ENCODE measurements at places on chromosomes 12 and 14.

DNA sequence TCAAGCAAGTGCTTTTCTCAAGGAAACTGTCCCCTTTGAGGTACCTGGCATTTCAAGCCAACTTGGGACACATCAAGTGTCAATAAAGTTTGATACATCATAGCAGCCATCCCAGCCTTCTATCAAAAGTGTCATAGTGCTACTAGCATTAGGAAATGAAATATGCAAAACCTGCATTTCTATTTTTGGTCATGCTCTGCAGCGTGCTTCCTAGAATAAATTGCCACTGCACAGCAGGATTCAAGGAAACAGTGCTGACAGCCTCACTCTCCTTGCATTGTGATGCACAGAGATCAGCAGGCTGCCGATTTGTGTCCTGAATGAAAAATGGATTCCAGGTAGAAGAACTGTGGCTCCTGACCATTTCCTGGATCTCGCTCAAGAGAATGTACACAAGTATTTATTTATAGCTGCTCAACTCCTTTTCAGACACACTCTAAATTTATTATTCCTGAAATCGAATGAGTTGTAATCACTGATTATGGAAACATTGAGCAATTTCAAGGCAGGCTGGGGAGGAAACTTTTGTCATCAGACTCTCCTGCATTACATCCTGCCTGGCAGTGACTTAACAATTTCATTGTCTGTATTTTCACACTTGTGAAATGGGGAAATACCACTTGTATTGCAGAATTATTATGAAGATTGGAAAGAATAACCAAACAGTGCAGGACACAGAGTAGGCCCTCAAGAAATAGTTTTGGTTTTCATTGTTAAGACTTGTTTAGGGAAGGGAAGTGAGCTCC lies 120.9 kb downstream of the SLC38A6 start:
- DNase-seq = peak; percentile 7

DNA sequence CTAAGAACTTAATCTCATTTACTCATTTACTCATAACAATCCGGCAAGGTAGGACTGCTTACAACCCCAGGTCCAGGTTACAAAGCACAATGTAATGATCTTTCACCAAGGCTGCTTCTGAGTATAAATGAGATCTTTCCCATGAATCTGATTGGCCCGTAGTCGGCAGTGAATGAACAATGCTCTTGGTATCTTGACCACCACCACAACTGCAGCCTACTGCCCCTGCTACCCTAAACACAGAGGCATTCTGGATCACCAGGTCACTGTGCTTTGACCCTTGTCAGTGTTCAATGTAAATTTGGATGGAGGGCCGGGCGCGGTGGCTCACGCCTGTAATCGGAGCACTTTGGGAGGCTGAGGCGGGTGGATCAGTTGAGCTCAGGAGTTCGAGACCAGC lies 15.9 kb downstream of the FAM181A start:
- DNase-seq = no peak

DNA sequence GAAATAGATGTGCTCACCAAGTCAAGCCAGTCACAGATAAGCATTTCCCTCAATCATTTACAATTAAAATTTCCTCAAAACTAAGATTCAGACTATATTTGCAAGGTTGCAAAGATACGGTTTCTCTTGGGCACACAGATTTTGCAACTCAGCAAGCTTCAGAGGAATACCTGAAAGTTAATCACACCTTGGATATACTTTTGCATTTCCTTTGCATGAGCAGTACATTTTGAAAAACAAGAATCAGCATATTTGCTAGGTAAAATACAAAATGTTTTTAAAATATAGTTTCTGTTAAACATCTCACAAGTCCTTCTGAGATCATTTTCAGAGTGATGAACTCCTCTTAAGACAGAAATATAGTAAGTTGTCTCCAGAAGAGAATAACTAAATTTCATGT lies 336.9 kb downstream of the DUSP6 start:
- DNase-seq = no peak

DNA sequence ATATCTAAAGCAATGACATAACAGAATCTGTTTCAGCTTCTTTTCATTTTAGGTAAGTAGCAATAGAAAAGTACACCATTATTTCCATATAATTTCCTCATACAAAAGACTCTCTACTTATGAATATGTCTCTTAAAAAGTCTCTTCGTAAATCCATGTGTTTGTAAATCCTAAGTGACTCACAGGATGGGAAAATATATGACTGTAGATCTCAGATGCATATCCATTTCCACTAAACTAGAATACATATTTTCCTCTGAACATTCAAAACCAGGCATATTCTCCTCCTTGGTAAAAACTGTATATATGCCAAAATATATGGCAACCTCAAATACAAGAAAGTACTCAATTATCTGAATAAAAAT lies 93.6 kb downstream of the TXNDC16 start:
- no peak for DNase-seq

GRCh38 chr12:64706306-64706705 lies 52.9 kb downstream of the GNS start:
- DNase-seq = no peak

- DNase-seq = no peak
Measured at GRCh38 chr14:69313176-69313575, 53.2 kb downstream of the GALNT16 start.

- no peak for DNase-seq
Measured at GRCh38 chr14:53153702-53154112, 584 bp upstream of the DDHD1 start.

DNA sequence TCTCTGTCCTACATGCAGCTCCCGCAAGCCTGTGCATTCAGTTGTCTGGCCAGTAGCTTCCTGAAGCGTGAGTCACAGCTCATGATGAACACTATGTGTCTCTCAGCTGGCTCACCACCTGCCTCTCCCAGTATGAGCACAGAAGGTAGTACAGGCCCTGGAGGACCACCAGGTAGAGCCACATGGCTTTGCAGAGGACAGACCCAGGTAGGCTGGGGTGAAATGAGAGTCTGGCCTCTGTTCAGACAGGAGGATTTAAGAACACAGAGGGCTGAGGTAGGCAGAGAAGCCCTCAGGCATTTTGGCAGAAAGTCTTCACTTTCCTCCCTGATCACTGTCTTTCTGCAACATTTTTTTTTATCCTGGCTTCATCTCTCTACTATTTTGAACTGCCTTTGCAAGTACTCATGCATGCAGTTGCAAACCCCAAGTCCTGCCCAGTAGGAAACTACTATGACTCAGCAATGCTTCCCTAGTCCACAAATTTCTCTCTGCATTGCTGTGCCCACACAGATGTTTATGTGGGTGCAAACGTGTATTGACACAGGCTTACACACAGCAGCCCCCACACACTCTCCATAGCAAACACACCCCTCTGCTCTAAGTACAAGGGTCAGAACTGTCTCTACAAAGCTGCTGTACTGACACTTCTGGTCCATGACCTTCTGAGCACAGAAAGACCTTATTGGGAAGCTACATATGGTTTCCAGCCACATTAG lies 7.2 kb upstream of the SDR9C7 start:
- DNase-seq = no peak

GRCh38 chr12:39402922-39403321 lies 40.0 kb downstream of the KIF21A start:
- DNase-seq = no peak

DNA sequence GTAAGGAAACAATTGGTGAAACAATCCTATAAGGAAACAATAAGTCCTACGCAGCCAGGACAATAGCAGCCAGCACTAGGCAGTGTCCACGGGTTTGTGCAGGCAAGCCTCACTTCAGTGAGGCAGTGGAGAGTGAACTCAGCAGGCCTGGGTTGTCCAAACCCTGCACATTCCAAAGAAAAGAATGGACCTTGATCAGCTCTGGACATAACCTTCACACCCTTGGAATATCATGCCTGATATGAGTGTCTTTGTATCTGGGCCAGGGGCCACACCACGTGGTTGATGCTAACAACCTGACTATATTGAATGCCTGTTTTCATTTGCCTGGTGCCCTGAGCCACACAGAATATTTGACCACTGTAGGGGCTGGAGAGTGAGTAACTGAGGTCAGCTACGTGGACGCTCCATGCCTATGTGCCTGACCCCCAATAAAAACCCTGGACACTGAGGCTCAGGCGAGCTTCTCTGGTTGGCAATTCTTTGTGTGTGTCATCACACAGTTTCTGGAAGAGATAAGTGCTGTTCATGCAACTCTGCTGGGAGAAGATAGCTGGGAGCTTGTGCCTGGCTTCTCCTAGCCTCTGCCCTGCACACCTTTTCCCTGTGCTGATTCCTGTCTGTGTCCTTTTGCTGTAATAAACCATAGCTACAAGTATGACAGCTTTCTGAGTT lies 81.4 kb upstream of the NCOR2 start:
- DNase-seq = no peak

DNA sequence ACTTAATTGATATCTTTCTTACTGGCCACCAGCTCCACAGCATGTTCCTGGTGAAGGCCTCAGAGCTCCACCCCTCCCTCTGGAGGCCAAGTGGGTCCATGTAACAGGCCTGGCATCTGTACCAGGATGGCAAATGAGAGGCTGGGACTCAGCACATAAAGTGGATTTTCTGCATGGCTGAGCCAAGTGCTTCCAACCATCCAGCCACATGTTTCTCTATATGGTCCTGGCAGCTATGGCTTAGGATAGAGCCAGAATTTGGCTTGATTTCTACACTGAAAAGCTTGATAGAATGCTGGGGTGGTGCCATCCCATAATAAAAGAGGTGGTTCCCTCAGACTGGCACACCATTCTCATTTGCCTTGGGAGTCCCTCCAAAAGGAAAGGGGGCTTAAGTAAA lies 94.1 kb downstream of the PAX9 start:
- DNase-seq = no peak

DNA sequence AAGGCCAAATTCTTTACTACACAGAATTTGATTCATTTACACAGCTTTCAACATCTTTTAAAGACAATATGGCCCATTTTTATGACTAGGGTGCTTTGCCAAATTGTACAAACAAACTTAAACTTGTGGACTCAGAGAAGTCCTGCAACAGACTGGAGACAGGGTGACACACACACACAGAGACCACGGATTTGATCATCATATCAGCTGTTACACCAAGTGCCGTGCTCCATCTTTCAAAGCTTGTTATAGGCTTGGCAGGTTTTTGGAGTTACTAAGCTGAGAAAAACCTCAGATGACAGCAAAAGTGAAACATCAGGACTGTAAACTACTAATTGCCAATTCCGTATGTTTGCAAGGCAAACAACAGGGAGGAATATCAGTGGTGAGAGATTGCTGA lies 811.7 kb downstream of the GALC start:
- DNase-seq = no peak

GRCh38 chr12:58415716-58416115 lies 474.3 kb downstream of the ATP23 start:
- no peak for DNase-seq

GRCh38 chr12:31117203-31118011 lies 43.7 kb downstream of the DDX11 start:
- DNase-seq = peak; percentile 53

- DNase-seq = no peak
Measured at GRCh38 chr12:113726254-113726819, 239.8 kb downstream of the RBM19 start.

DNA sequence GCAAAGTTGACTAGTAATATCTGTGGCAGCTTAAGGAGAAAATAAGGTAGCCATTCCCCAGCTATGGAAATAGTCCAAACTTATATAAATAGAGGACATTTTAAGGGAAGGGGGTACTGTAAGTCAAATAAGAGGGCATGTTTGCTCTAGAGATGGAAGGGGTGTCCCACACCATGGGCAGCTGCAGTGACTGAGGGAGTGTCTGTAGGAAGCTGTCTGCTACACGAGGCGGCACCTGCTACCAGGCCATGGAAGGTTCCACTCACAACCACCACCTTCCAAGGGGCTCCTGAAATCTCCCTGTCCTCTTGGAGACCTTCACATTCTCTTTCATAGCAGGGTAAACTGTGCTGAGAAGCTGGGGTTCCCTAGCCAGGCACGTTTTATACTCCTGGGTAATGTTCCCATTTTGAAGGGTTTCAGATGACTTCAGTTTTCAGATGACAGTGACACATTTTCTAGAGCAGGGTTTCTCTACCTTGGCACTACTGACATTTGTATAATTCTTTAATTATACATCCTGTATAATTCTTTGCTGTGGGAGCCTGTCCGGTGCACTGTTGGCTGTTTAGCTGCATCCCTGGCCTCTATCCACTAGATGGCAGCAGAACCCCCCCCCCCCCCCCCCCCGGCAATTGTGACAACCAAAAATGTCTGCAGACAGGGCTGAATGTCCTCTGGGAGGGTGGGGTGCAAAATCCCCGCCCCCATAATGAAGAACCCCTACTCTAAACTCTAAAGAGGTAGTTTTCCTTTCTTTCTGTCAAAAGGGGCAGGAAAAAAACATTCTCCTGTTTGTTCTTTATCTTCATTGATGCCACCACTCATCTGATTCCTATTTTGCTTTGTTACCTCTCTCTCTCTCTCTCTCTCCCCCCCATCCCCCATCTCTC lies 11.6 kb upstream of the SMCO2 start:
- peak; percentile 13 for DNase-seq

GRCh38 chr12:4866299-4866698 lies 43.4 kb upstream of the KCNA1 start:
- DNase-seq = no peak

DNA sequence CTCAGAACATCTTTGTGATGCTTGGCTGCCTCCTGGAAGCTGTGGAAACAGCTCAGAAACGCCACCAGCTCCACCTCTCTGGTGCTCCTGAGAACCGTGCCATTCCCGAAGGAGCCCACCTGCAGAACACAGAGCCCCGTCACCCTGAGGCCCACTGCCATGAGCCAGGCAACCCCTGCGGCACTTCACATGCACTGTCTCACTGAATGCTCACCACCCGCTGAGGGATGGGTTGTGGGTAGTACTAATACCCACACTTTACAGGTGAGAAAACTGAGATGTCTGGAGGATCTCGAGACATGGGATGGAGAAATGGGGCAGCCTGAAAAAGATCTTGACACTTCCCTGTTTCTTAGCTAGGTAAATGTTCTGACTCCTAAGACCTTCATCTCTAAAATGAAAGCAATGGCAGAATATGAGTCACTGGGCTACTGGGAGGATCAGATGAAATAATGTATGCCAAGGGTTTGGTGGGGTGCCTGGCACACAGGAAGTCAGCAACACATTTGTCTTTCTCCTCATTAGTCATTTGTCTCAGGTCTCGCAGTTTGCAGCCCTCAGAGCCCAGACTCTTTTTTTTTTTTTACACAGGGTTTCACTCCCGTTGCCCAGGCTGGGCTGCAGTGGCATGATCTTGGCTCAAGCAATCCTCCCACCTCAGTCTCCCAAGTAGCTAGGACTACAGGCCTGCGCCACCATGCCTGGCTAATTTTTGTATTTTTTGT lies 5.3 kb downstream of the OASL start:
- peak; percentile 80 for DNase-seq

GRCh38 chr14:33271216-33271615 lies 332.5 kb downstream of the NPAS3 start:
- DNase-seq = no peak

DNA sequence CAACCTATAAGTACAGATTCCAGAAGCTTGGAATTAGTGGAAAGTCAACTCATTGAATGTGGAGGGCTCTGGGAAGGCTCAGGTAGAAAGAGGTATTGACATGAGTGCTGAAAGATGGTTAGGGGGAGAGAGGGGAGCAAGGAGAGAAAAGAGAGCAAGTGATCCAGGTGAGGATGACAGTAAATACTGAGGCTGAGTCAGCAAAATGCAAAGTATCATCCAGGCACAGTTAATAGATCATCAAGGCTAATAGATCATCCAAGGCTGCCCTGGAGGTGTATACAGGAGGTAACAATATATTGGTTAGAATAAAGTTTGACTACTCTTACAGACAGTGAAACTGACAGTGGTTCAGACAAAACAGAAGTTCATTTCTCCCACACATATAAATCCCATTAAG lies 100.5 kb downstream of the TBX5 start:
- DNase-seq = no peak

Data from CD4-positive, alpha-beta T cell treated with Interleukin-4 for 1 hour (primary cell).